ENCODE measurements at places on chromosomes 3 and 15.

DNA sequence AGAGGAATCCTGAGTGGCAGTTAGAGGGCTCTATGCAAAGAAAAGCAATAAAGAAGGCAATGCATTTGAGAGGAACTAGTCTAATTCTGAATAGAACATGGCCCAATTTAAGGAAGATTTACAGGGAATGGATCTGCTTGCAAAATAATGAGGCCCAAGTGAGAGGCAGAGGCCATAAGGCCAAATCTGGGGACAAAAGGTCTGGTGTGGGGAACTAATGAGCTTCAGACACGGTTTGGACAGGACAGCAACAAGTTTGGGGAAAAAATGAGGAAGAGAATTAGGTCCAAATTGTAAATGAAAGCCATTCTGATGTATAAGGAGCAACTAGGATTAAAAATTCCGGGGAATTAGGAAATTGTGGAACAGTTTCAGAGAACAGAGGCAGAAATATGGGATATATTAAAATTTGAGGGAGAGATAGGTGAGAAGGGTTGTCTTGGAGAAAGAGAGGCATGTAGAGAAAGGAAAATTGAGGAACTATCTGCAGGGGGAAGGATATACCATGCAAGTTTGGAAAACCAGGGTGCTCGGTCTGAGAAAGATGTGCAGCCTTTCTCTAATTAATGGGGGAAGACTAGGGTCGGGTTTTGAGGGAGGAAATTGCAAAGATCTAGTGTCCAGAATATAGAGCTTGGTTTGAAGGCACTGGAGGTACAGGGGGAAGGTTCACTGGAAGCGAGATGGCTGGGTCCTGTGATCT lies 73.8 kb downstream of the RBPMS2 start:
- DNase-seq: no peak

GRCh38 chr3:184683234-184683633 lies 28.6 kb downstream of the MAGEF1 start:
- no peak for DNase-seq

GRCh38 chr3:9246189-9246588 lies 3.3 kb downstream of the SRGAP3 start:
- DNase-seq: no peak

DNA sequence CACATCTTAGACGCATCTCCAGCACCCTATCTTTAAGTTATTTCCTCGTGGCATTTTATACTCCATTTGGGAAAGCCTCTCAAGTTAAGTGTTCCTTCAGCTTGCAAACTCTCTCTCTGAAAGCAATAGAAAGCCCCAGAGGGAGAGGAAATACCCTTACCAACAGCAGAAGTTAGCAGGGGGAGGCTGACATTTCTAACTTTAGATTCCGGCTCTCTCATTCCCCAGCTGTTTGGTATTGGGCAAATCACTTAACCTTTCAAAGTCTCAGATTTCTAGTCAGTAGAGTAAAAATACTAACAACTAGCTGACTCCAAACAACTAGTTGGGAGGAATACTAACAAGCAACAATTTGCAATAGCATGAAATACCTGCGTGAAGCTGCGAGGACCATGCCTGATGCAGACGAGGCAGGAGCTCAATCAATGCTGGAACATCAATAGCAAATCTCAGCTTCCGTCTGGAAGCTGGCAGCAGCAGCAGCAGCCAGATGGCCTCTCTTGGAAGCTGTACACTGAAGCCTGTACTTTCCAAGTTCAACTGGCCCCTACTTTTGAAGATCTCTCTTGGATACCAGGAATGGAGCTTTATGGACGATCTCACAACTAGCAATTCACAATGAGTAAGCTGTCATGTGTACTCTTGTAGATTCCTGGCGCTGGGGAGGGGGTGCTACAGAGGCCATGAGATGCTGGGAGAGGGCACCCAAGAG lies 47.8 kb downstream of the THBS1 start:
- no peak for DNase-seq

DNA sequence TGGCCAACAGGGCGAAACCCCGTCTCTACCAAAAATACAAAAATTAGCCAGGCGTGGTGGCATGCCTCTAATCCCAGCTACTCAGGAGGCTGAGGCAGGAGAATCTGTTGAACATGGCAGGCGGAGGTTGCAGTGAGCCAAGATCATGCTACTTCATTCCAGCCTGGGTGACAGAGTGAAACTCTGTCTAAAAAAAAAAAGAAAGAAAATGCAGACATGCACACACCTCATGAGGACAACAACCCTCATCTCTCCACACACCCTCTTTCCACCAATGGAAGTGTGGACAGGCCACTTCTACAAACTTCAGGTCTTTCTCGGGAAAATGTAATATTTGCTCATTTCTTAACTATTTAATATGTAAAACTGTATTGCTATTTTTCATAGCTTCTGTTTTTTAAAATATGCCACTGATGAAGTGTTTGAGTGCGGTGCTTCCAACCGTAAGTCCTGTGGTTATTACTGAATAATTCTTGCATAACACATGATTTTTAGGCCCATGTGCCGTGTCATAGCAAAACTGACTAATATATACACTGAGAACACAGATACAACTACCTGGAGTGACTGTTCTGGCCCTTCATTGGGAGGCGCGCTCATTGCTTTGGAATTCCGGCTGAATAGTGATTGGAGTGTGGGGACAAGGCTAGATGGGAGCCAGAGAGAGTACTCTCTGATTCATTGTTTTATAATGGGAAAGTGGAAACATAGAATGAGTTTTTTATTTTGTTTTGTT lies 23.1 kb downstream of the LRRC31 start:
- peak; percentile 85 for DNase-seq

GRCh38 chr3:144390786-144391185 lies 419.2 kb downstream of the DIPK2A start:
- no peak for DNase-seq

DNA sequence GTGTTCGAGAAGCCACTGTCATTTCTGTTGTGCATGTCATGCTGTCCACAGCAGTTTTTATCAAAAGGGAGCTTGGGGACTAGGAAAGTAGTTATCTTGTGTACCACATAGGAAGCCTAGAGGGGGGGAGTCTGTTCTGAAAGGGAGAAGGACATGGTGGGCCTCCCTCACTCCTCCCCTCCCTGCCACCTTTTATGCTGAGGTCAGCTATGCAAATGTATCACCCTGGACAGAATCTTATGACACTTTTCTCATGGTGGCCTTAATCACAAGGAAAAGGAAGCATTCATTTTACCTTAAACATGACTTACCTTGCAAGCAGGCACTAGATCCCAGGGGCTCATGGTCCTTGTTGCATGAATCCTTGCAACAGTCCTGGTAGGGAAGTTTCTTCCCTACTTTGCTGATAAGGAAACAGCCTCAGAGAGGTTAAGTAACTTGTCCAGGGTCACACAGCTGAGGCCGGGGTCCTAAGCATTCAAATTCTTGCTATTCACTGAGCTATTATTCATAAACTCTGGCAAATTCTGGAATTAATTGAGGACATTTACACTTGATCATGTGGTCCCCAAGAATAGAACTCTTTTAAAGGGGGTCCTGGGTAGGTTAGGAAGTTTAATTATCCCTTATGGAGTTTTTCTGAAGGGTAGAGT lies 81.1 kb upstream of the SLC6A1 start:
- no peak for DNase-seq

GRCh38 chr15:24899367-24899766 lies 55.4 kb upstream of the SNRPN start:
- no peak for DNase-seq

DNA sequence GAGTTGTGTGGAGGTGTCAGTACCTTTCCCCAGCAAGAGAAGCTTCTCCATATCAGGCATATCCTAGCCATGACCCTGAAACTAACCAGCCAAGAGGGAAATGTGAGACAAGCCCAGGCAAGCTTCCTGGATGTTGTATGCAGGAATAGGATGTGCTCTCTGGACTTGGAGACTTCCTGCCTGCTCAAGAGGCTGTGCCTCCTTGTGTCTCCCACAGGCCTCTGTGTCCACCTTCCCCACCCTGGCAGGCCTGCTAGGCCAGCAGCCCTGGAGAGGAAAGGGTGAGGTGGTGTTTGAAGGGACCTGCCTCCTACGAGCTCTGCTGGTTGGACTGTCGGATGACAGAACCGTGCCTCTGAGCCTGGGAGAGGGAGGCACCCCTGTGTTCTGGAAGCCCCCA lies 2.1 kb upstream of the DYNLT2B start:
- no peak for DNase-seq

All from A172 (cell line).